ENCODE measurements at places on chromosomes 16 and 17.

GRCh38 chr17:10652984-10653659 lies 4.0 kb downstream of the MYH3 start:
- DNase-seq: peak; percentile 40

GRCh38 chr16:57916735-57917438 lies 54.0 kb downstream of the CNGB1 start:
- DNase-seq: no peak

GRCh38 chr16:66295213-66295612 lies 71.3 kb upstream of the CDH5 start:
- no peak for DNase-seq

DNA sequence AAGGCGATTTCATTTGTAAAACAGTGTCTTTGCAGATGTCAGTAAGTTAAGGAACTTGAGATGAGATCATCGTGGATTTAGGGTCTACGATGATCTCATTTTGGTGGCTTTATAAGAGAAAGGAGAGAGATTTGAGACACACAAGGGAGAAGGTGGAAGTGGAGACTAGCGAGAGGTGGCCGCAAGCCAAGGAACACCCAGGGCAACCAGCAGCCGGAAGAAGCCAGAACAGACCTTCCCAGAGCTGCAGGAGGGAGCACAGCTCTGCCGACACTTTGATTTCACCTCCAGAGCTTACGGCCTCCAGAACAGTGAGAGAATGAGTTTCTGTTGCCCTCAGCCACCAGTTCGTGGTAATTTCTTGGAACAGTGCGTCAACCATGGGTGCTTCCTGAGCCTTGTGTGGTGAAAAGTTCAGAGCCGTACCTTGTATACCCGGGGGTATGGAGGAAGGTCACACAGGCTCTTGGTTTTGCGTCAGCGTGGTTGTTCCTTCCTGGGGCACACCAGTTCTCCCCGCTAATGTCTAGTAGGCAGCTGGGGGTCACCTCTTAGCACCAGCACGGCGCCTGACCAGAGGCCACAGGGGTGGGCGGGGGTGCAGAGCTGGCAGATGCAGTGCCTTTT lies 12.9 kb upstream of the SEC14L1 start:
- peak; percentile 79 for DNase-seq

DNA sequence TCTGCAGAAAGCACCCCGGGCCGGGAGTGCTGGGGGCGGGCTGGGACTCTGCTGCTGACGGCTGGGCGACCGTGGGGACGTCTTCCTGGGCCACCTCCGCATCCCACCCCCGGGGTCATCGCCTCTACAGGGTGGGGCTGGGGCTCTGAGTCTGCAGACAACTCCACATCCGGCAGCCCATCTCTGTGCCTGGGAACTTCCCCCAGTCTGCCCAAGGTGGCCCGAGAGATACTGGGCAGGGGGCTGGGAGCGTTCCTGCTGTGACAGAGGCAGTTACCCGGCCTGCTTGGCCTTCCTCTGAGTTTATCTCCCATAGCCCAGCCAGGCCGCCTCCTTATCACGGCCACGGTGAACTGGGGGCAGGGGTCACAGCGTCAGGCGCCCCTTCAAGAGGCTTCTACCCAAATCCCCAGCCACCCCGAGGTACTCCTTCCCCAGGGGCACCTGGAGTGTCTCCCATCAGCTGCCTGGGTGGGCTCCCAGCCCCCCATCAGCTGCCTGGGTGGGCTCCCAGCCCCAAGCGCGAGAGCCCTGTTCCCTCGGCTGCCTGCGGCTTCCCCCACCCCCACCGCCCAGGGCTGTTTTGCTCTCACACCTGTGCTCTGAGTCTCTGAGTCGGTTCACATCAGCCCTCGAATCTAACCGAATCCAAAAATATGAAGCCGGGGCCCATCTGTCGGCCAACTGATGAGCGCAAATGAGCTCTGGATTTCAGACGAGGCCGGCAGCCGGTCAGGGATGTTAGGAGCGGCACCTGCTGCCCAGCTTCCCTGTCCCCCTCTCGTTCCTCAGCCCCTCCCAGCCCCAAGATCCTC lies 15.6 kb upstream of the CBFA2T3 start:
- DNase-seq: no peak

DNA sequence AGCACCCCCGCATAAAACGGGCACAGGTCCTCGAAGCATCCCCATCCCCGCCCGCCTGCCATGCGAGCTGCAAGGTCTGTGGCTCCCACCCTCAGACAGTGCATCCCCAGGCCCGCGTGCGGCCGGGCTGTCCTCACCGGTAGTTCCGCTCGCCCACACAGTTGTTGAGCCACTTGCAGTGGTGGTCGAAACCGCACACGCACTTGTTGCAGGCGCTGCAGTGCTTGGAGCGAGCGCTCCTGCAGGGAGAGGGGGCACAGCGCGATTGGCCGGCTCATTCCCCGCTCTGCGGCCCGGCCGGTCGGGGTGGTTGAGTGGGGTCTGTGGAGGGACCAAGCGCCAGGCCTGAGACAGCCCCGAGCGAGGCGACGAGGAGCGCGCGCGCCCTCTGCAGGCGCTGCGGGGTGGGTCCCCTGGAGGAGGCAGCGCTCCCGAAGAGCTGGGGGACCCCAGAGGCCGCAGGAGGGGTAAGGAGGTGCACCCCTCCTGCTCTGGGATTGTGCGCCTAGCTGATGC lies 6.0 kb upstream of the TPPP3 start:
- DNase-seq: peak; percentile 70
